ENCODE measurements at places on chromosomes 11 and 22.

DNA sequence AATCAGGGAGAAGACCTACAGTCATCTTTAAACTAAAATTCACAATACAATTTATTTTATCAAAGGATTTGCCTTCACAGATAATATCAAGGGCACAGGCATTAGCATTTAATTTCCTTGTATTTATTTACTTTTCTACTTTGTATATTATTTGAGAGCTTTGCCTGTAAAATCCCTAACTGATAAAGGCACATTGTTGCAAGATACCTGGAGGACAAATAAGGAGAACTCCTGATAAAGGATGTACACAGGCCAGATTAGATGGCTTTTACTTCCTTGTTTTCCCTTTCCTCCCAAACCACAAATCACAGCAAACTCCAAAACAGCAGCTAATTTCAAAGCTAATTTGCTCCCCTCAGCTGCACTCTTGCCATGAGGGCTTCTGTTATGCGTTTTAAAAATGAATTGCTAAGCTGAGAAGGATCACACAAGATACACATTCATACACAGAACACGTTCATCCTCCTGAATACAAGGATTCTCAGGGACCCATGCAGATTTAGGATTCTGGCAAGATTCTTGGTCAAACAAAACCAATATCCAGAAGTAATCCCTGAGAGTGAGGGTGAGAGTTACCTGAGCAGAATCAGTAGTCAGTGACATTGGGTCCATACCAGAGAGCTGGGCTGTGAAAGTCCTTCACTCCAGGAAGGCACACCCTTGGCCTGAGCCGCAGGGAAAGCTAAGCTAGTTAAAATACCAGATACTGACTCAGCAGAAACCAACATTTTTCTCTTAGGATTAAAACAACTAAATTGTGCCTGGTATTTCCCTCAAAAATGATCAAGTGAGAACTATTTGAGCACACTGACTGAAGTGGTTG, 100.3 kb upstream of the CLPB start:
- DNase-seq = peak; percentile 39

DNA sequence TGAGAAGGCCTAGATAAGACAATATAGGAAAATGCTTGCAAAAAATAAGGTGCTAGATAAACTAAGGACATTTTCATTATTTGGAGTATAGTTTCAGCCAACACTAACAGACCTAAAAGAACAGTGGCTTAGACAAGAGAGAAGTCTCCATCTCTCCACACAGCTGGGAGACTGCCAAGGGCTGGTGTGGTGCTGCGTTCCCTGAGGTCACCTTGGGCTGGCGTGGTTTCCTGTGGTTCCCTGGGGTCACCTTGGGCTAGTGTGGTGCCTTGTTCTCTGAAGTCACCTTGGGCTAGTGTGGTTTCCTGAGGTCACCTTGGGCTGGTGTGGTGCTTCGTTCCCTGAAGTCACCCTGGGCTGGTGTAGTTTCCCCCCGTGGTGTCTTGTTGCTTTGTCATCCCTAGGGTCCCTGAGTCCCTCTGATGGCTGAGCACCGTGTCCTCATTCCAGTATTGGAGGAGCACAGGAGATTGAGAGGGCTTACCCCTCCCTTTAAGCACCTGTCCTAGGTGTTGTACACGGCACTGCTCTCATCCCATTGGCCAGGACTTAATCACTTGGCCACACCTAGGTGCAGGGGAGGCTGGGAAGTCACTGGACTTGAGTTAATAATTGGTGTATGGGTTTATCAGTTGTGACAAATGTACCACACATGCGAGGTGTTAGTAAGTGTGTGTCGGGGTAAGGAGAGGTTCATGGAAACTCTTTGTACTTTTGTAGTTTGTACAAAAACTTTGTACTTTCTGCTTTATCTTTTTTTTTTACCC, 14.9 kb downstream of the SAMM50 start:
- no peak for DNase-seq

GRCh38 chr11:16448123-16448717, 91.9 kb upstream of the SOX6 start:
- no peak for DNase-seq

GRCh38 chr22:48866906-48867681, 960.6 kb downstream of the BRD1 start:
- DNase-seq = no peak

GRCh38 chr11:34192481-34193401, 87.3 kb downstream of the NAT10 start:
- DNase-seq = no peak

DNA sequence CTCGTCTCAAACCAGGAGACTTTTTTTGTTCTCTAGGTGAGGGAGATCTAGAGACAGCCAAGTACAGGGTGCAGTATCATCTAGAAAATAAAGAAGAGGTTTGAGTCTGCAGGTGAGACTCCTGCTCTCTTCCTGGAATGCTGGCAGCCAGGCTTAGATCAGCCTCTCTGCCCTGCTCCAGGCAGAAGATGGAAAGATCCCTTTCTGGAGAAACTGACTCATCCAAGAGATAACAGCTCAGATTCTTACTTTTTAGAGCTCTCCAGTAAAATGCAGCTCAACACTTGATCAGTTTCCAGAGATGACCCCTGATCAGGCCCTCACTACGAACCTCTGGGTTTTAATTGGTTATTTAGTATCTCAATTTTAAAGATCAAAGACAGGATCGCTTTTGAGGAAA, 44.6 kb upstream of the EHF start:
- no peak for DNase-seq

GRCh38 chr11:47917599-47918369, 62.6 kb upstream of the PTPRJ start:
- peak; percentile 61 for DNase-seq

DNA sequence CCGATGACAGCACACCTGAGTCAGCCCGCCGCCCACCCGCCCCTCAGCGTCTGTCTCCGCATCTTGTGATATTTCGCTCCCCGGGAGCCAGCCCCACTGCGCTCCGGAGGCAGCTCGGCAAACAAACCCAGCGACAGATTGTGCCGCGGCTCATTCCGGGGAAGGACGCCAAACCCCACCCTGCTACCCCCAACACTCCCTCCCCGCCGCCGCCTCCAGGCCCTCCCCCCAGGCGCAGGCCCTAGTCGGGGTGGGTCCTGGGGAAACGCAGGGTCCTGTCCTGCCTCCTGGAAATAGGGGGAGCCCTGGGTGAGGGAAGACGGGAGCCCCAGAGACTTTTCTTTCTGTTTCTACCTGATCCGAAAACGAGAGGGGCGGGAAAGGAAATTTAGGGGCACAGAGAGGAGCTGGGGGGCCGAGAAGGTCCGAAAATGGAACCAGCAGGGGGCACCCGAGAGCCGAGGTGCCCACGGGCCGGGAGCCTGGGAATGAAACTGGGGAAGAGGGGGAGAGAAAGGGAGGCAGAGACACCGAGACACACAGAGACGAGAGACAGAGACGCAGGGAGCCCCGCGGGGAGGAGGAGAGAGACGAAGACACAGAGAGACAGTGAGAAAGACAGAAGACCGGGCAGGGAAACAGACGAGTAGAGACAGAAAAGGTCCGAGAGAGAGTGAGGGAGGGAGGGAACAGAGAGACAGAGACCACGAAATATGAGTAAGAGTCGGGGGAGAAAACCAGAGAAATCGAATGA, 1.7 kb upstream of the RTN4RL2 start:
- DNase-seq = peak; percentile 88

GRCh38 chr11:104695065-104695463, 203.2 kb downstream of the CASP12 start:
- no peak for DNase-seq

DNA sequence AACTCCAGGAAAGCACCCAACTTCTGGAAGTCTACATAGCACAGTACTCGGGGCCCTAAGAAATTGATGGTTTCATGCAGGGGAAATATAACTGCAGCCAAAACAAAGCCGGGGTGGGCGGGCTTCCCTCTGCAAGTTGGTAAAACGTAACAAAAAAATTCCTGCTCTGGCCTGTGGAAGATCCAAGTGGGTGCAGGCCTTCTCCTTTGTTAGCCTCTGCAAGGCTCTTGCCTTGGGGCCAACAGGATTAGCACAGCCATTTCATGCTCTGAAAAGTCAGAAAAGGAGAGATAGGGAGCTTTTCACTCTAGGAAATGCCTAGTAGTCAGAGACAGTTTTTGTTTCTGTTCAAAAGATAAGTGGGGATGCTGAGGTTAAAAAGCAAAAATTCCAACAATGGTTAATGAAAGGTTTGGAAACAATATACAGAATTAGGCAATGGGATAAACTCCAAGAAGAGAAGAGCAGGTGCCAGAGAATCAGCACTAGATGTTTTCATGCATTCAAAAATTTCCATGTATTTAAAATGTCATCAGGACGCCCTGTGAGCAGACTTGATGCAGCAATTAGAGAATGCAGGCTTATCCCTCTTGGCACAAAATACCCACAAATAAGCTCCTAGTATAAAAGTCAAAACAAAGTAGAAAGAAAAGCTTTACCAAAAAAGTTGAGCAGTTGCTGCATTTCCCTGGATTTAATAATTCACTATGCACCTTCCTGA, 72.3 kb upstream of the CHRM4 start:
- DNase-seq = no peak

DNA sequence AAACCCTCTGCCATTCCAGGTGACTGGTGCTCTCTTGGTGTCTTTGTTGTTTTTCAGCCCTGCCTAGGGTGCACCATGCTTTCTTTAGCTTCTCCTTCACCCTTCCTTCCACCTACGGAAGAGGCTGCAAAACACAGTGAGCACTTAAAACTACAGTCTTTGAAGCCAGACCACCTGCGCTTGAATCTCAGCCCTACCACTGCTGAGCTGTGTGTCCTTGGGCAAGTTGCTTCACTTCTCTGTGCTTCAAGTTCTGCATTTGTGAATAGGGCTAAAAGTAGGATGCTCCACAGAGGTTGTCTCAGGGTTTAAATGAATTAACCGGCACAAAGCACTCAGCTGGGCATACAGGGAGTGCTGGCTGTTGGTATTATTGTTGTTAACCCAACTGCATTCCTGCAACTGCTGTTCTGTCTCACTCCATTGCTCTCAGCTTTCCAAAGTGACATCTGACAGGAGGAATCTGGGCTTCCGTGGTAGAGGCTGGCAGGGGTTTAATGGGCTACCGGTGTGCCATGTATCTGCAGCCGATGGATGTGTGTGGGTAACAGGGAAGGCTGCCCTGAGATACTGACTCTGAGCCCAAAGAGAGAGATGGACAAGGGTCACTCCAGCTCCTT, 139.3 kb downstream of the FBXO7 start:
- DNase-seq = no peak

DNA sequence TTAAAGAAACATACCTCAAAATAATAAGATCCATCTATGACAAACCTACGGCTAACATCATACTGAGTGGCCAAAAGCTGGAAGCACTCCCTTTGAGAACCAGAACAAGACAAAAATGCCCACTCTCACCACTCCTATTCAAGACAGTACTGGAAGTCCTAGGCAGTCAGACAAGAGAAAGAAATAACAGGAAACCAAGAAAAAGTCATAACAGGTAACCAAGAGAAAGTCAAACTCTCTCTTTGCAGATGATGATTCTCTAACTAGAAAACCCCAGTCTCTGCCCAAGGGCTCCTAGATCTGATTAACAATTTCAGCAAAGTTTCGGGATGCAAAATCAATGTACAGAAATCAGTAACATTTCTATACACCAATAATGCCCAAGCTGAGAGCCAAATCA, 35.6 kb downstream of the TMEM123 start:
- no peak for DNase-seq

DNA sequence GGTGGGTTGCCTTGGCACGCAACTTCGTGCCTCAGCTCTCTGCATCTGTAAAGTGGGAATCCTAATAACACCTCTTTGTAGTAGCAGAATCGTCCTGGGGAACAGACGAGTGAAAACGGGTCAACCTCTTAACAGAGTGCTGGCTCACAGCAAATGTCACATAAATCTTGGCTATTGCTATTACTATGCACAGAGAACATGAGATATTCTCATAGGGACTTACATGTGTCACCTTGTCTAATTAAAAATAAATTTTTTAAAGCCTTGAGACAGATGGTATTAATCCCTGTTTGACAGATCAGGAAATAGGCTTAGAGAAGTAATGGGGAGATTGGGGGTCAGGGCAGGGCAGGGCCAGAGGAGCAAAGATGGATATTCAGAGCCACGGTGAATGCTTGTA, 44.3 kb upstream of the IGSF9B start:
- DNase-seq = no peak

- no peak for DNase-seq
Observed at GRCh38 chr22:19961868-19962245, 20.2 kb upstream of the TXNRD2 start.

GRCh38 chr22:23248583-23248982, 68.3 kb downstream of the BCR start:
- DNase-seq = peak; percentile 77

DNA sequence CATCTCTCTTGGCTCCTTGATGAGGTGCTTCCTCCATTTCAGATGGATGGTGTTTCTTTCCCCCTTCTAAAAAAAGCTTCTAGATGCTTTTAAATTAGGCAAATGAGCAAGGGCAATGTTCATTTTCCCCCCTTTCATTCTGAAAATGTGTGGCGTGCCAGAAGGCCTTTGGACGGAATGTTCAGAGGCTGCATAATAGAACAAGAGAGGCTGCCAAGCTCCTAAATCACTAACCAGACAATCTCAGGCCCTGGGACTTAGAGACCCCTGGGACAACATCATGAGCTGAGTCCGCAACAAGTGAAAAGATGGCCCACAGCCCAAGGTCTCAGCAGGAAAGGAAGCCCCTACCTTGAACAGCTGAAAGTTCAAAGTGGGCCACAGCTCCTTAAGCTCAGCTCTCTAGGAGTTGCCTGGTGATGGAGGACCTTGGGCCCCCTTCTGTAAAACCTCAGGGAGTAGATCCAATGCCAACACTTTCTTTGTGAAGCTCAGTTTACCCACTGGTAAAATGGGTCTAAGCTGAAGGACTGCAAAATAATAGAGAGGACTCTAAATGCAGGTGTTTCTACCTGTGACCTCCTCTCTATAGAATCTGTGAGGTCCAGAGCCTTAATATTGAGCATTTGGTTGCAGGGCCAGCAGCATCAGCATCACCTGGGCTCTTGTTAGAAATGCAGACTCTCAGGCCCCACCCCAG, 144.0 kb downstream of the FBXO7 start:
- no peak for DNase-seq

DNA sequence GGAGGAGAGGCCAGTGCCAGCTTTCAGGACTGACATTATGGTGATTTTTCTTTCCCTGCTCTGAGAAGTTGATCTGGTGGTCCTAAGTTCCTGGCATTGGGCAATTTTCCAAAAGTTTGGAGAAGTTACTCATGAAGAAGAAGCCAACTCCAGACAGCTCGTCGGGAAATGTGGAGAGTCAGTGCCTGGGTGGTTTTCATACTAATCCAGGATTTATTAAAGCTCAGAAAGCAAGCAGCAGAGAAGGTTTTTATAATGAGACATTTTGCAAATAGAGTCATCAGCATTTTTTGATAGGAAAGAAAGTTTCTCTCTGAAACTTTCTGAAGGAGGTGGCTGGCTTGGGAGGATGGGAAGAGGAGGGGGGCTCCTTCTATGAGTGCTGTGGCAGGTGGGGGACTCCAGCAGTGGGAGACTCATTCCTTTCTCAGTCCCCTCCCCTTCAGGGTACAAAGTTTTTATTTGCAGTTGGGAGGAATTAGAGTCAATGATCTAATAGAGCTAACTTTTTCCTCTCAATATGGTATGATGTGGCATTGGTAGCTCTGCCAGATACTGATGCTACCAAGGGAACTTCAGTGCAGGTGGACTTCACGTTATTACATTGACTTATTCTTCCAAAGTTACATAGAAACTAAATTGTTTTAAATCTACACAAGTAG, 55.4 kb downstream of the LIF start:
- no peak for DNase-seq

Data from H7 (cell line).